Fibroblast of the aortic adventitia (primary cell): ENCODE measurements at places on chromosomes 7 and 10. TPM values are rescaled to one million over a fixed set of nuclear protein-coding genes. Genes with fewer than 3 reads are reported as not detected.

DNA sequence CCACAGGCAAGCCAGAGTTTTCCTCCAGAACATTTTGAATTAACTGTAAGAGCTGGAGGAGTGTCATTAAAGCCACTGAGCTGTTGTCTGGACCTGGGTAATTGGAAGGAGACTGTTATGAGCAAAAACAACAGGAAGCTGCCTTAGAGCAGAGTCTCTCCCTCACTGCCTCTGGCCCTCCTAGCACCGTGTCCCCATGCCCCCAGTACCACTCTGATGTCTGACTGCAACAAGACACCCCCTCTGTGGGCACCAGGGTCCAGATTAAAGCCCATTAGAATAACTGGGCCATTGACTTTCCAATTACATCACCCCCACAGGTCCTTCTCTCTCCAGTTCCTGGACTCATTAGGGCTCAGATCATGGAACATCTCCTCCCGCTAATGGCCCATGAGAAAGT lies 216.3 kb downstream of the USP6NL start:
- no peak for DNase-seq

GRCh38 chr7:26850193-26850651 lies 14.2 kb downstream of the SKAP2 start:
- no peak for DNase-seq

GRCh38 chr7:151941009-151941408 lies 15.2 kb upstream of the GALNTL5 start:
- peak; percentile 5 for DNase-seq

- DNase-seq, result no peak
Measured at GRCh38 chr7:134553976-134554375, 5.1 kb downstream of the AKR1B15 start.

- peak; percentile 60 for DNase-seq
Measured at GRCh38 chr10:110535958-110536891, 31.3 kb upstream of the SMC3 start.

- no peak for DNase-seq
Measured at GRCh38 chr10:70565556-70566514, 36.7 kb downstream of the PRF1 start.

GRCh38 chr10:61761825-61762217 lies 99.1 kb downstream of the CABCOCO1 start:
- no peak for DNase-seq

DNA sequence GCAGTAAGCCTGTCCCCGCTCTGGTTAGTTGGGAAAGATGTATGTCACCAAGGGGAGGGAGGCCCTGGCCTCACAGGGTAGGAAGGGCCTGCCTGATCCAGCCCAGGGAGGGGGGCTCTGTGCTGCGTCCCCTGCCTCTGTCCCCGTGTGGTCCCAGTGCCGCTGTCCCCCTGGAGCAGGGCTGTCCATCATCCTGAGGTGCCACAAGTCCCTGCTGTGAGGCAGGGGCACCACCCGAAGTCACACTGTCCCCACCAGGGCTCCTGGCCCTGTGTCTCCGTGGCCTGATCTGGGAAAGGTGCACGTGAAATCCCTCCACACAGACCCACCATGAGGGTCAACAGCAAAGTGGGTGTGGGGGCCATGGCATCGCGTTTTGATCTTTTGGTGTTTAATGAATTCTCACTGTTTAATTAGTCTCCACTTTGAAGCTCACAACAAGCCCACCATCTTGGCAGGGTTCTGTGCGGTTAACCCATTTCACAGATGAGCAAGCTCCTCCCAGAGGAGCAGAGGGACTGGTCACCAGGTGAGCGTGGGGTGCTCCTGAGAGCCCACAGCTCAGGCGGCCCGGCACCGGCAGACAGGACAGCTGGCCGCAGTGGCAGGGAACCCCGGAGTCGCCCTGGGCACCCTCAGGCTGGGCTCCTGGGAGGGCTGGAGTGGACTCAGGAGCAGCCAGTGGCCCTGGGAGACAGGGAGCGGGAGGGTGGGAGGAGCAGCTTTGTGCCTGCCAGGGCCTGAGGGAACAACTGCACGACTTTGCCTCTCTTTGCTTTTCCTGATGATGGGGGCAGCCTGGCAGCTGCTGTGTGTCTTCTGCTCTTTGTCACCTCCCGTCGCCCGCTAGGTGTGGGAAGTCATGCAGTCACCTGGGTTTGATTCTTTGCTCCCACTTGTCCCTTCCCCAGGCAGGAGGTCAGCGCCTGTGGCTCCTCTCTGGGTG lies 12.0 kb upstream of the CRYGN start:
- DNase-seq, result no peak

DNA sequence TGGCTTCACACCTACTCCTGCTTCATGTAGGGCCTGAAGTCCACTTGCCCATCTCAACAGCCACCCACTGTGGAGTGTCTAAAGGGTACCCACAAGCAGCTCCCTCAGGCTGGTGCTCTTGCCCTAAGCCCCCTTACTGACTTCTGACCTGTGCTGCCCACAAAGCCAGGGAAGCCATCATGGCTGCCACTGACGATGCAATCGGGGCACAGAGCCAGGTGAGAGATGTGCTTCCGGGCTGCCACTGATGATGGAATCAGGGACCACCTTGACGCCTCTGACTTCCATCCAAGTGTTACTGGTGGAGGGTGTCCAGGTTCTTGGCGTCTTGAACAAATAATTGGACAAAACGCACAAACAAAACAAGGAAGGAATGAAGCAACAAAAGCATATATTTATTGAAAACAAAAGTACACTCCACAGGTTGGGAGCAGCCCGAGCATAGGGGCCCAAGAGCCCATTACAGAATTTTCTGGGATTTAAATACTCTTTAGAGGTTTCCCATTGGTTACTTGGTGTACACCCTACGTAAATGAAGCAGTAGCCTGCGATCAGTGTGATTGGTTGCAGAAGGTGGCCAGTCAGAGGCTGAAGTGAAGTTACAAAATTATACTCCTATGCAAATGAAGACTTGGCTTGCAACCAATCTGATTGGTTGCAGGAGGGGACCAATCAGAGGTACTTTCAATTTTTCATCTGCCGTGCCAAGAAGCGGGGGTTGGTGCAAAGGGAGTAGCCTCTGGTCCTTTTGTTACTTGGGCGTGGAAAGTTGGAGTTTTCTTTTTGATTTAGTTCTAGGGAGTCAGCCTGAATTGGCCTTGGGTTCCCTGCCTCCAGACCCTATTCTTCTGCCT lies 4.5 kb downstream of the CPA2 start:
- no peak for DNase-seq

DNA sequence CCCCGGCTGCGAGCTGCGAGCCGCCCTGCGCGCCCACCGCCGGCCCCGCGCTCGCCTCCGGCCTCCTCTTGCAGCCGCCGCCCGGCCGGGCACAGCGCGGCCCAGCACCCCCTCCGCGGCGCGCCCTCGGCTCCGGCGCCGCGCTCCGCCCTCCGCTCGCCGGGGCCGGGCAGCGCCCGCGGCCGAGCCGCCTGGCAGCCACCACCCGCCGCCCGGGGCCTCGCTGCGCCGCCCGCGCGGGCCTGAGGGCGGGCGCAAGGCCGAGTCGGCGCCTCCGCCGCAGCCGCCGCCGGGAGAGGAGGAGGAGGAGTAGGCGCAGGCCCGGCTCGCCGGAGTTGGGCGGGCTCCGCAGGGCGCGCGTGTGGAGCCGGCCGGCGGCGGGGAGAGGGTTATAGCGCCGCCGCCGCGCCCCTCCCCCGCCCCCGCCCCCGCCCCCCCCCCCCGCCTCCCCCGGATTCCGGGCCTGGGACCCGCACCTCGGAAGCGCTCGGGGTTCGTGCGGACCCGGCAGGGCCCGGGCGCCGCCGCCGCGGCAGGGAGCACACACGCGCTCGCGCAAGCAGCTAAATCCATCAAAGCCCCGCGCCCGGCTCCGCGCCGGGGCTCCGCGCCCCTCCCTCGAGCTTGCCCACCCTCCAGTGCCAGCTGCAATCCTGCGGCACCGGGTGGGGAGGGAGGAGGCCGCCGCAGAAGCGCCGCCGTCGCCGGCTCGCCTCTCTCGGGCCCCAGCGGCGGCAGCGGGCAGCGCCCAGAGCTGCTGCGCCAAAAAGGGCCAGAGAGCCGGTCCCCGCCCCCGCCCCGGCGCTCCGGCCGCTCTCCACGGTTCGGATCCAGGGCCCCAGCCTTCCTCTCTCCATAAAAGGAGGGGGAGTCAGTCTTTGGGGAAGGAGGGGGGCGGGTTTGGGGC lies at the start of gene PDGFA:
Gene PDGFA (minus strand): TSS at position 363 of the 907 bp plus-strand sequence. CDS start 845 bp downstream, outside the sequence.
- DNase-seq, result peak; percentile 44

- DNase-seq, result no peak
Measured at GRCh38 chr10:19833170-19833824, 17.1 kb downstream of the PLXDC2 start.

- no peak for DNase-seq
Measured at GRCh38 chr7:22550514-22551030, 50.6 kb upstream of the STEAP1B start.

DNA sequence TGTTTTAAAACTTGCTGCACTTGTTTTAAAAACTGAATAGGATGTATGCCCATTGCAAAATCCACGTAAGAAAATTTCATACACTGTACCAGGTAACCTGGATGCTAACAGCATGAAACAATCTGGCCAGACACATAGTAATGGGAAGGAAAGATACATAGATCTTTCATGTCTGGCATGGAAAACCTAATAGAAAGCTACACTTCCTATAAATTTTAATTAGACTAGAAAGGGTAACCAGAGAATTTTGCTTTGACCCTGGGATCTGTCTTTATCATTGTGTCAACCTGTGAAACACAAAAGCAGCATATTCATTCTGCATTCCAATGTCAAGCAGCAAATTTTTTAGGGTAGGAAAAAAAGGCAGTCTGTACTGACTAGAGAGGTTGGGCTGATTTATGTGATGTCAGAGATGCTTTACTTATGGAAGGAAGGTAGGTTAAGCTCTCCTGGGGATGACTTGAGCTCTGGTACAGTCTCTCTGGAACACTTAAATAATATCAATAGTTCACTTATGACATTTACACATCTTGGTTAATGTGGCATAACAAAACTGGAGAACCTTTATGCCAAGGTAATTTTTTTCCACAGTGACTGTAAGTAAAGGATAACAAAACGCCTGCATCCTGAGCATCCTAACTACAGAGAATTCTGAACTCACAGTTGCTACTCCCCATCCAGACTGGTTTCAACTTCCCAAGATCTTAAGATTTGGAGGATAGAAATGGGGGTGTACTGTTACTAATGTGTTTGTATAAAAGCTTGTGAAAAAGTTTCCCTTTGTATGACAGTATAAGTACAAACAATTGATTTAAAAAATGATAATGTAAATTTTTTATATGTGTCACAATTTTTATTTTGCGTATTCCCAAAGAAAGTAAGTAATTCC lies 44.7 kb downstream of the DOCK4 start:
- DNase-seq, result no peak

DNA sequence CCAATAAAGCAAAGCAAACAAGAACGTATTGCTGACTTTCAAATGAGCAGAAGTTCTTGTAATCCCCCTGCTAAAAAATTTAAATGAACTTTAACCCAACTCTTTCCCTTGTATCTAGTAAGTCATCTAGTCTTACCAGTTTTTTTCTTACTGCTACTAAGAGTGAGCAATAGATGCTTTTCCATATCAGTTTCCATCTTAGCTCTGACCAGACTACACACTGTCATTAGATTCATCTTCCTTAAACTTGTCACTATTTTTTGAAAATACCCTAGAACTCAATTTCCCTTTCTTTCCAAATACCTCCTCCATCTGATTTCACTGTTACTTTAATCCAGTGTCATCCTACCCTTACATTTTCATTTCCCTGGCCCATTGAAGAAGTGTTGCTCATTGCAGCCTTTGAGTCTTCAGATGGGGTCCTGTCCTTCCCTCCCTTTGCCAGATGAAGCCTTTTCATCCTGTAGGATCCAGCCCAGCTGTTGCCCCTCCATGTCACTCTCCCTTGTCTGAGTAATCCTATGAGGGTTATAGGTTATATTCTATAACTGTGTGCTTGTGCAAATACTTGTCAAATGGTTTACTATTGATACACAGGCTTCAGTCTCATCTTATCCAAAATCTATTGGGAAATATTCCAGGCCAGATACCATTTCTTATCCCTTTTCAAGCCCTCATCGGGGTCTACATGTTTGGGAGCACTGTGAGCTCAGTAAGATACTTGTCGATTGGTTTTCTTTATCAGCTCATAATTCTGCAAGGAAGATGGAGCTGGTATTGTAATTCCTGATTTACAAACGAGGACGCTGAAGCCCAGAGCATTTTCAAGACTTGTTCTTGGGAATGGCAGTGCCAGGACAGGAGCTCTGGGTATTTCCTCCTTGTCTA lies 51.5 kb upstream of the ITGB1 start:
- no peak for DNase-seq

Gene TRIM56
- 10.0 and 17.2 TPM in 2 replicates for total RNA-seq

Gene KCNMA1
- total RNA-seq, result 40.1 and 106 TPM in 2 replicates

Gene FRA10AC1
- 9.6 and 11.3 TPM in 2 replicates for total RNA-seq

Gene ACTL6B
- total RNA-seq, result not detected in 2 replicates

Gene ASZ1
- not detected in 2 replicates for total RNA-seq

Gene LRRC61
- total RNA-seq, result 0.09 and 2.2 TPM in 2 replicates
